ENCODE measurements at places on chromosomes 1 and 21.

DNA sequence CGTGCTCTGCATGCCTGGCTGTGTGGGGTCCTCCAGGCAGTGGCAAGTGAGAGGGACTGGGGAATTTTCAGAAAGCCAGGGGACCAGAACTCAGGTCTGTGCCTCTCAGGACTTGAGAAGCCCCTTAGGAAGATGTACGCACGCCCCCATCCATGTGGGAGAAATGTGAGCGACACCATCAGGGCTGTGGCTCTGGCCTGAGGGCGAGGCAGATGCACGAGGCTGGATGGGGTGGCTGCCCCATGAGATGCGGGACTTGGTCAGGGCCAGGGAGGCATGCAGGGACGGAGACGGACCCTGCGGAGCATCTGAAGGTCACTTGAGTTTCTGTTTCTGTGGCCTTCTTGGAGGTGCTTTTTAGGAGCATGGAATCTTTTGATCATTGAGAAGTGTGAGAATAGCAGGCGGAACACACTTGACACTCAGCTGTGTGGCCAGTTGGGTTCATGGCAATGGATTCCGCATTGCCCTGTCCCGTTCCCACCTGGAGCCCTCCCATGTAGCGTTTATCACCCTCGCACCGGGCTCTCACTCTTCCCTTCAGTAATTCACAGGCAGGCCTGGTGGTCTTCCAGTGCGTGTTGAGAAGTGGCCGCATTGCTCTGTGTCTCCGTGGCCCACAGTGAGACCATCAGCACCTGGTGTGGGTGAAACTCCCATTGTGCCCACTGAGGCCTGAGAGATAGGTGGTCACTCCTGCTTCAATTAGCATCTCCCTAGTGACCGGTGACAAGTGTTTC lies 30.7 kb upstream of the ACTRT2 start:
- no peak overlapping the region for H3K27ac ChIP-seq
- no peaks in the 10 kb centered on the region for H3K36me3 ChIP-seq
- DNase-seq, result no peak
- no peak overlapping the region for H3K4me3 ChIP-seq

DNA sequence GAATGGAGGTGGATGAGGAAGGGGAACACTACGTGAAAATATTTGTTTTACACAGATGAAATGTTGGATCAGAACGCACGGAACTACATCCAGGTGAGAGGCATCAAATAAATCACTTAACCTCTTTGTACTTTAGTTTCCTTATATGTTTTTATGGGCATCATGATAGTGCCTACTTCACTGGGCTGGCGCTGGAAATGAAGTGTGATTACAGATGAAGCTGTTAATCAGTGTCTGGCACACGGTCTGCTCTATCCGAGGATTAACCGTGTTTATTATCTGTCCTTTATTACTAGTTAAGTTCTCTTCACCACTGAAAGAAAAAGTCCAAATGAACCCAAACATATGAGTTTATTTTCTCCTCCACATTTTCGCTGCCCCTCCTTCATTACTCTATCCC lies 96.0 kb upstream of the TRABD2B start:
- H3K36me3 ChIP-seq, result no peaks in the 10 kb centered on the region
- no peak overlapping the region for H3K27ac ChIP-seq
- H3K4me1 ChIP-seq, result no peaks in the 10 kb centered on the region
- no peaks in the 10 kb centered on the region for H3K27me3 ChIP-seq

DNA sequence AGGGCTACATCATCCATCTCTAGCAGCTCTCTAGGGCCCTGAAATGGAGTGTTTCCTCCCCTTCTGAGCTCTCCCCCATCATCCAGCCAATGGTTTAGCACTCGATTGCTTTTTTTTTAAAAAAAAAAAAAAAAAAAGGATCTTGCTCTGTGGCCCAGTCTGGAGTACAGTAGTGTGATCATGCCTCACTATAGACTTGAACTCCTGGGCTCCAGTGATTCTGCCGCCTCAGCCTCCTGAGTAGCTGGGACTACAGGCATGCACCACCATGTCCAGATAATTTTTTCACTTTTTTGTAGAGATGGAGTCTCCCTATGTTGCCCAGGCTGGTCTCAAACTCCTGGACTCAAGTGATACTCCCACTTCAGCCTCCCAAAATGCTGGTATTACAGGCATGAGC lies 12.1 kb upstream of the ITPKB start:
- no peak for DNase-seq
- H3K27ac ChIP-seq, result no peak overlapping the region
- H3K36me3 ChIP-seq, result no peaks in the 10 kb centered on the region
- peaks cover 4% of the 10 kb centered on the region for H3K27me3 ChIP-seq
- H3K4me3 ChIP-seq, result no peak overlapping the region

- no peak for DNase-seq
- H3K4me3 ChIP-seq, result no peak overlapping the region
- no peaks in the 10 kb centered on the region for H3K36me3 ChIP-seq
- H3K27ac ChIP-seq, result no peak overlapping the region
- no peaks in the 10 kb centered on the region for H3K27me3 ChIP-seq
These were observed 28.2 kb upstream of the ANKRD13C start for GRCh38 chr1:70382682-70383081.

DNA sequence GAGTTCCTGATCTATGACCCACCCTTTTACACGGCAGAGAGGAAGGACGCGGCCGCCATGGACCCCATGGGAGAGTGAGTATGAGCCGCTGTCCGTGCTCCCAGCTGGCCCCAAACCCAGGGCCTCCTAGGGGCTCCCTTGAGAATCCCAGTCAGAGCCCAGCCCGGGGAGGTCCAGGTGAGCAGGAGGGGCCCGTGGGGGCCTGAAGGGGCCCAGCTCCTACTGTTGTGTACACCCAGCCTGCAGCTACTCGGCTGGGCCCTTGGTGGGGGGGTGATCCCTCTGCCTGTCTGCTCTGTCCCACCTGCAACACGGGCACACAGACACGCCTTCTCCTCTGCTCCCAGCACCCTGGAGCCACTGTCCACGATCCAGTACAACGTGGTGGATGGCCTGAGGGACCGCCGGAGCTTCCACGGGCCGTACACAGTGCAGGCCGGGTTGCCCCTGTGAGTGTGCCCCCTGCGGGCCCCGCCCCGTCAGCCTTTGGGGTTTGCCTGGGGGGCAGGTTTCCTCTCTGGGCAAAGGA lies 28.6 kb upstream of the LRRC3 start:
- no peak overlapping the region for H3K27ac ChIP-seq
- H3K27me3 ChIP-seq, result no peaks in the 10 kb centered on the region
- no peaks in the 10 kb centered on the region for H3K36me3 ChIP-seq
- no peak overlapping the region for H3K4me3 ChIP-seq
- no peak for DNase-seq

Measured in GM23338 (cell line).